ENCODE measurements at places on chromosomes 7 and 10.

DNA sequence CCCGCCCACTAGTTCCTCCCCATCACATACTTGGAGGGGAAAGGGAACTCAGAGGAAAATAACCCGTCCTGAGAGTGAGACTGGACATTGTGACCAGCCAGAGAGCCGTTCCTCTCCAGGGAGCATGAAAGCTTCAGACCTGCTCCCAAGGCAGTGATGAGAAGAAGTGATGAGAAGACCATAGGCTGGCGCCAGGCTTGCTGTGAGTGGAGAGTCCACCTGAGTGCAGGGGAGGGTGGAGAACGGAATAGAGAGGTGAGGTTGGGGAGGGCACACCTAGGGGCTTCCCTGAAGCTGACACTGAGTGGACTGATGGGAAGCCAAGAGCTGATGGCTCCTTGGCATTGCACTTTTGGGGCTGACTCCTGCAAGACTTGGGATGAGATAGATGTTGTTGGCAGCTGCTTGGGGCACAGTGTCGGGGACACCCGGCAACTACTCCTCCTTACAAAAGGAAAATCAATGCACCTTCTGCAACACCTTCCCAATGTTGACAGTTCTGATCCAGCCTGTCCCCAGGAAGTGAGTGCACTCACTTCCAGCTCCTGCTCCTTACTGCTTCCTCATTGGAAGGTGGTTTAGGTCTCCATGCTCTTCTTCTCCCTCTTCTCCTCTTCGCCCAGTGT, 79.4 kb downstream of the EMX2 start:
- no peak for DNase-seq

GRCh38 chr7:8134089-8134733, 127.8 kb downstream of the ICA1 start:
- no peak for DNase-seq

DNA sequence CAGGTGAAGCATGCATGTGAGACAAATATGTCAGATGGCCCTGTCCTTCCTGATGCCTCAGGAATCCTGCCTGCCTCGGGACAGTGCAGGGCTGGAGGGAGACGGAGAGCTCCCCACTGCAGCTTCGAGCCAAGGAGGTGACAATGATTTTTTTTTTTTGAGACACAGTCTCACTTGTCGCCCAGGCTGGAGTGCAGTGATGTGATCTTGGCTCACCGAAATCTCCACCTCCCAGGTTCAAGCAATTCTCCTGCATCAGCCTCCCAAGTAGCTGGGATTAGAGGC, 68.8 kb downstream of the OAT start:
- no peak for DNase-seq

DNA sequence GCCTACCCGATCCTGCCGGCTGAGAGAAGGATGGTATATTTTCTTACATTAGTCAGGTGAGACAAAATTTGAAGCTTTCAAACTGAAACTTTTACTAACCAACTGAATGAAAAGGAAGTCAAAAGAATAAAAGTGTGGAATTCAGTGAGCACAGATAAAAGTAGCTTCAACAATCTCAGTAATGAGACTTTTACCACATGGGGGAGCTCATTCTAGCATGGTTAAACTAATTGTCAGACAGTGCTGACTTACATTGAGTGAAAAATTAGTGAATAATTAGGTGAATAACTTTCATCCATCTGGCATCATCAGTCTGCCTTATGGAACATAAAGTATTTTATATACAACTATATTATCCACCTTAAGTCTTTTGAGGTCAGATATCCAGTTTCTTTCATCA, 8.4 kb downstream of the FAM237B start:
- DNase-seq, result no peak

- DNase-seq, result no peak
Measured at GRCh38 chr10:48390933-48391845, 84.7 kb downstream of the MAPK8 start.

DNA sequence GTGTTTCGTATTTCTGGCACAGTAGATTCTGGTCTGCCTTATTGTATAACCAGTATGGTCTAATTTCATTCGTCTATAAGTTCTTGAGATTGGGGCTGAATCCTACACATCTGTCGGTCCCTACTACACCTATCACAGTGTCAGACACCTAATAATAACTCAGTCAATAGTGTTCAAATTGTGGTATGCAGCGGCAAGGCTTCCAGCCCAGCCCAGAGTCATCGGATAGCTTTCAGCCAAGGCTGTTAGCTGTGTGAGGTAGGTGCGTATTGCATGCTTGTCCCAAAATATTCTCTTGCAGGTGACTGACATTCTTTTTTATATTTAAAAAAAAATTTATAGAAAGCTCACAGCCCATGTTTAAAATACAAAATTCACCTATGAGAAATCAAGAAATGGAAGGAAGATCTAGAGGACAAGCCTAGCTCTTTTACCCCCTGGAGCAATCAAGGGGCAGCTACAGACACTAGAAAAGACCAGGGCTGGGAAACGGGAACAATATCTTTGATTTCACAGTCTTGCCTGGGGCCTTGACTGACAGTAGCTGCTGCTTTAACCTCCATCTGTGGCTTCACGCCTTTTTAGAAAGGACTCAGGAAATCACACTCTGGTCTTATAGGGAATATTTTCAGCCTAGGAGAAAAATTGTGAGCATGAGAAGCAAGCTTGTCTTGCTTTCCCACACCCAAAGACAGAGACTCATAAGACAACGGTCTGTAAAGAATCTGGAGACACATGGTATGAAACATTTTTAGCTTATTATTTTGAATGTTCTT, 9.5 kb upstream of the ASB4 start:
- DNase-seq, result no peak

DNA sequence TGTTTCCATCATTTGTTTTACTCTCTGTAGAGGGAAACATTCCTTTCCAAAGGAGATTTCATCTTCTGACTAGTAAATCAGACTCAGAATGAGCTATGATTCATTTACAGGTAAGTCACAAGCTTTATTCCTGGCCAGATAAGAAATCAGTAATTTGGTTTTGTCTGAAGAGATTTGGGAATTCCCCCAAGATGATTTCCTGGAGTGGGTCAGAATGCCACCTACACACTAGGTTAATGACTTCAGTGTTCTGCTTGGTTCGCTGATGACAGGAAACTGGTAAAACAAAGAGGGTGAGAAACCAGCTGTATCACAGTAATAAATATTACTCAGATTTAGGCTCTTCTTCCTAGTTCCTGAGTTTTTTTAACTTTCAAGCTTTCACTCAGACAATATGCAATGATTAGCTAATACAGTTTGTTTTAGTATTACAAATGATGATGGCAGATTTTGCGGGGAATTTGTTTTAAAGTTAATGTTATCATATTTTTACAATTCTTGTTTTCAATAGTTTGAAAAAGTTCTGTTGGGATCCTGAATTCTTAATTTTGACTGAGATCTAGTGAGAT, 8.3 kb upstream of the ASZ1 start:
- DNase-seq, result no peak

DNA sequence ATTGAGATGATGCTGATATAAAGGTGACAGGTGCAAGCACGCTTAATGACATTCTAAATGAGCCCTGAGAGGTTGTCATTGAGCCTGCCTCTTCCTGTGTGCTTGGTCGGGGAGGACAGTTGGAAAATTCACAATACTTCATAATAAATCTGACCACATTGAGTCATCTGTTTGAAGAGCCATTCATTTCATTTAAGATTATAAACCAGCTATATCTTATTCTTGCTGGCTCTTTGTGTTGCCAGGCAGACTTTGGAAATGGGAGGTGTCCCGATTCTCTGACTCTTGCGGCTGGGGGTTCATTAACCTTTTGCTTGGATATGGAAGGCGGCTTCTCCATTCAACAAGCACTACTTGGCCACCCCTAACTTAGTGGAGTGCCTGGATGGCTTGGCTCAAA, 198.2 kb downstream of the FANK1 start:
- DNase-seq, result peak; percentile 14

GRCh38 chr7:107209565-107209964, 40.8 kb downstream of the HBP1 start:
- DNase-seq, result no peak

GRCh38 chr10:13834581-13835286, 248.0 kb downstream of the PRPF18 start:
- no peak for DNase-seq

DNA sequence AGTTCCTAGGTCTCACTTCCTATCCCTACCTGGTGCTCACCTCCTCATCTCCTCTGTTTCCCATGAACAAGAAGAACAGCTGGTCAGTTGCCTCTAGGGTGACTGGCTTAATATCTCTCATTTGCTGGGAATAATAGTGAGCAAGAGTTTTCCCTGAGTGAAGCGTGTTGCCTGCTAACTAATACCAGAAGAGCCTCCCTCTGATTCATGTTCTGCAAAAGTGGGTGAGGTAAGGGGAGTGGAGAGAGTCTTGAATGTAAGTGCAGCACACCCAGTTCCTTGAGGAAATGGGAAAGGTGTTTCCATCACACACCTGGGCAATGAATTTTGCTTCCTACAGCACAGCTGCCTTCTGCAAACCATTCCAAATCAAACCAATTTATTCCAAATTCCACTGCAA, 29.6 kb downstream of the FZD1 start:
- DNase-seq, result no peak

DNA sequence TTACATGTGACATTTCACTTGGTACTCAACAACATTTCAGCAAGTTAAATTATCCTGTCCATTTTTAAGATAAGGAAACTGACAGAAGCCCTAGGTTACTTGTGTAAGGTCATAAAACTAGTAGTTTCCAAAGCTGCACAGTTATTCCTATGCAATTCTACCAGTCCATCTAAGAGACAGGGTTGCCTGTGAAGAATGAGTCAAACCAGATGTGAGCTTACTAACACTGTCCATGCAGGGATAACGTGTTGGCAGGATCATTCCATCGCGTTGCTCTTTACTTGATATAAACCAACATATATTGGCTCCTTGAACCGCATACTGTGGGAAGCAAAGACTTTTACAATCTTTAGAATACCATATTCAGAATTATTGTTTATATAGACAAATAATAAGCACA, 280.9 kb upstream of the HGF start:
- DNase-seq, result no peak

DNA sequence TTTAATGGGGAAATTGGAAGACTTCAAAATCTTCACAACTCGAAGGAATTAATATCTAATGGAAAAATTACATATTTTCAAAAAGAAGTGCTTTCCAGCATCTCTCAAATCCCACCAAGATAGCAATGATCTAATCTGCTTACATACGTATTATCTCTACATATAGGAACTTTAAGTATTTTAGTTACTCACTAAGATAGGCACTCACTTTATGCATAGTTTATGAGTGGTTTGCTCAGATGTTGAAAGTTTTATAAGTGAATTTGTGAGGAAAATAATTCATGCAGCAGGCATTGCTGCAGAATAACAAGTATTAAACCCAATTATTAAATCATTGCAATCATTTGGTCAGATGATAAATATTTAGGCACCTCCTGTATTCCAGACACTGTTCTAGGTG, 2.3 kb upstream of the CYTH3 start:
- DNase-seq, result no peak

DNA sequence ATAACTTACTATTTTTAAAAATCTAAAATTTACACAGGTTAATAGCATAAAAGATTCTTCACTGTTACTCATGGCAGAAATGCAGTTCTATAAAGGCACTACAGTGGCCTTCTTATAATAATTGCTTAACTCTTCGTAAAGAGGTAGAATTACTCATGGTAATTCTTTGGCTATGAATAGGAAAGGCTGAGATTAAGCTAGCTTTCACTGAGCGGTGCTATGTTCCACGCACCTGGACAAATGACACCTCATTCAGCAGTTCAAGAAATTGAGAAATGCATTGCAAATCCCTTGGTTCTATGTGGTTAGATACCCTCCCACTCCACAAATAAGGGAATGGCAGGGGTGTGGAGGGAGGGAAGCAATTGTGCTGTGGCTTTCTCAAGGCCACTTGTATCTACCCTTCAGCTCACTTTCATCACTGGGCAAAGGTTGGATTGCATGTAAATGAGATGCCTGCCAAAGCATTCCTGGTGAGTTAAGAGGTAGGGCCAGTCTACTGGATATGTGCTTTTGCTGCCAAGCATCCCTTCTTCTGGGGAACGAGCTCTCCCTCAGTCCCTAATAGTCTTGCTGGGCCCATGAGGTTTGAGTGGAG, 210.9 kb downstream of the TEX36 start:
- no peak for DNase-seq

DNA sequence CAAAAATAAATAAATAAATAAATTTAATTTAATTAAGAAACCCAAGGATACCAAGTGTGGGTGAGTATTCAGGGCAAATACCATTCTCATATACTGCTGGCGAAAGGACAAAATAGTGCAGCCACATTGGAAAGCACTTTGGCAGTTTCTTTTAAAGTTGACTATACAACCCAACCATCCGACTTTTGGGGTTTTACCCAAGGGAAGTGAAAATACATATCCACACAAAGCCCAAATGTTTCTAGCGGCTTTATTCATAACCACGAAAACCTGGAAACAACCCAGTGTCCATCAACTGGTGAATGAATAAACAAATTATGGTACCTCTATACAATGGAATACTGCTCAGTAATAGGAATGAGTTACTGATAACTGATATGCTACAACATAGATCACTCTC, 36.2 kb upstream of the OGDHL start:
- no peak for DNase-seq

DNA sequence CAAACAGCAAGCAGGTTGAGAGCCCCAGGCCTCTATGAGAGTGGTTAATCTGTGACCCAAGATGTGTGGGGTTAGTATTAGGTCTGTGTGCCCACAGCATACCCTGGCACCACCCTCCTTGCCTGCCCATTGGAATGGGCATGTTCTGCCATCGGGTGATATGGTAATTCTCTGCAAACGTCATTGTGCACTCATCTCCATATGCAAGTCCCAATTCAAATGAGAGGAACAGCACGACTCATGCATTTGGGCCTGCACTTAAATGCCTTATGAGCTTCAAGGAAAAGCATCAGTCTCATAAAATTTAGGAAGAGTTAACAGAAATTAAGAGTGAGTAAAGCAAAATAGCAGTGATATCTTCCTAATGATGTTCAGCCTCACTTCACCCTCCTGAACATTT, 133.9 kb upstream of the FGFR2 start:
- no peak for DNase-seq

All from NCI-H2029 treated with DMSO at 0.1 percent for 48 hours (cell line).